Suppressor macrophage (primary cell): ENCODE measurements at places on chromosomes 7 and 10.

GRCh38 chr10:11501600-11501999 is 109.8 kb downstream of the USP6NL start:
- DNase-seq: no peak

DNA sequence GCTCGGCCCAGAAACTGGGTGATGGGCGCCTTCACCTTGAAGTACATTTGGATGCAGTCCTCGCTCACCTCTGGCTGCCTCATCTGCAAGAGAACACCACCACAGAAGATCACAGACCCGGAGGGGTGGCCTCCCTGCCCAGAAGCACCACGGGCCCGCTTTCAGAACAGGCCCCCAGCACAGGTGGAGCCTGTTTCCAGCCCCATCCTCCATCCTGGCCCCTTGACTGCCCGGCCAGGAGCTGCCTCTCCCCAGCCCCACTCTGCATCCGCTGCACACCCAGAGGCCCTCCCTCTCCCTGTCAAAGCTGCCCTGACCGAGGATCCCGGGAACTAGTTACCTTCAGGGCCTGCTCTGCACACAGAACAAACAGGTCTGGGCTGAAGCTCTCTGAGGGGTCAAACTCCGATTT is 724 bp downstream of the CFAP46 start:
- DNase-seq: no peak

DNA sequence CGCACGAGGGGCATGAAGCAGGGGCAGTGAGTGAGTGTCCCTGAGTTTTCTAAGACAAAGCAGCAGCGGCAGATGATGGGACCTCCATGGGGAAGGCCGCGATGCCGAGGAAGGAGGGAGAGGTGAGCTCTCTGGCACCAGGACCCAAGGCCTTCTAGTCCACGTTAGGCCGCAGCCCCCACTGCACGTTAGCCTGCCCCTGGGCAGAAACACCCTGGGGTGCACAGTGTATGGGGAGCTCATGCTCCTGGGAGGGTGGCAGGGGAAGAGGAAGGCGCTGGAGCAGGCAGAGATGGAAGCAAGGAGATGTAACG is 97.3 kb upstream of the IKZF1 start:
- DNase-seq: no peak

DNA sequence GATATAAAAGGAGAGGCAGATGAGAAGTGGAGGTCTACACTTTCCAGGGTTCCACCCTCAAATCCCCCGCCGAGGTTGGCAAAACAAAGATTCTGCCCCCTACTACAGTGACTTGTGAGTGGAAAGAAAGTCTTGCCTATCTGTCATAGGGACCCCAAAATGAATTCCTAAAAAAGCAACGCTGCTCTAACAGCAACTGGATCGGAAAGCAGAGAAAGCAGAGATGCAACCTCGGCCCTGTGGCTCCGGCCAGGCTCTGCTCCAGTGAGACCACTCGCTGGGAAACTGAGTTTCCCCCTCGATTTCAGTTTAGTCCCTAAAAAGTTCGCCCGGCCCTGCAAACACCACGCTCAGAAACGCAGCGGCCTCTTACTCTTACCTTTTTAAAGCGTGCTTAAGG is 297.9 kb upstream of the NFE2L3 start:
- no peak for DNase-seq

- DNase-seq: no peak
Measured at GRCh38 chr7:152669758-152670157, 6.2 kb downstream of the XRCC2 start.

DNA sequence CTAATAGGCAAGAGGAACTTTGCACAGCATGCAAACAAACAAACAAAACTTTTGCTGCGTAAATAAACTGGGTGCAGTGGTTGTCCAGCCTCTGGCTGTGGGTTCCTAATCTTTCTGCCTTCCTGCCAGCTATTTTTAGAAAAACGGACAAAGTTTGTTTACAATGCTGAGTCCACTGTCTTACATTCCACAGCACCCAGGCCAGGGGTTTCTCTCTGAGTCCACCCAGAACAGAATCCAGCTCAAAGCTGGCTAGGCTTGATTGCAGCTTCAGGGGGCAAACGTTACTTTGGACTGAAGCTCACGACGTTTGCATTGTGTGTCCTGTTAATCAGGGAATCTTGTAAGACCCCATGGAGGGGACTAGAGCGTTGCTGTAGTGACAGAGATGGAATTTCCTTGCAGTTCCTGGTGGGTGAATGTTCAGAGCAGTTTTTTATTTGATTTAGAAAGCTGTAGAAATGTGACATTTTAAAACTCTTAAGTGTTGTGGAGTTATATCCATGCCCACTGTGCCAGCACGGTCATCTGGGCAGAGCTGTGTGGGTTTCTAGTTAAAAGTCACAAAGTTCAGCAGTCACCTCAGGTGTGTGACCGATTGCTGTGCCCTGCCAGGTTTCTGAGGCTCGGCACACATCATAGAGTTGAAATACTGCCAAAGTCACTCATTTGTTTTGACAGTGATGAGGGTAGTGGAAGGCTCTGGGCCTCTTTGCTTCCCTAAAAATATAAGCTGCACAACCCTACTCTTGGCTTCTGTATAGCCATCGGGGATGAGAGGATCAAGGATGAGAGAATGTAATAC is 247.0 kb downstream of the STK31 start:
- no peak for DNase-seq

GRCh38 chr10:108362296-108362695 is 1197.8 kb upstream of the SORCS1 start:
- DNase-seq: no peak

DNA sequence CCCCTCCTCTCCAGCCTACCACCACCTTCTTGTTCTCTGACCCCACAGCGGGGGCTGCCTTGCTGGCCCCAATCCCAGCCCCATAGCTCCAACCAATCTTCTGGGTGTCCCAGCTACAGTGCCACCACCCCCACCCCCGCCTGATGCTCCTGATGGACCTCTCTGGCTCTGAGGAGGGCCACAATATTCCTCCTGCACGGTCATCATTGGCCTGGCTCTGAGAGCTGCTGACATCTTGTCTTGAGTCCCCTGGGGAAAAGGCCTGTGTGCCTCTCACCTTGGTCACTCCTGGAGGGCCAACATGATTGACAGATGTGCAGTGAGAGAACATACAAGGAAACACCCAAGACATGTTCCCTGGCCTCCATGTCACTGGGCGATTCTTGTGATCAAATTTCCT is 7.6 kb downstream of the GDF2 start:
- DNase-seq: no peak

- peak; percentile 38 for DNase-seq
Measured at GRCh38 chr7:135965602-135966001, 11.6 kb downstream of the MTPN start.

DNA sequence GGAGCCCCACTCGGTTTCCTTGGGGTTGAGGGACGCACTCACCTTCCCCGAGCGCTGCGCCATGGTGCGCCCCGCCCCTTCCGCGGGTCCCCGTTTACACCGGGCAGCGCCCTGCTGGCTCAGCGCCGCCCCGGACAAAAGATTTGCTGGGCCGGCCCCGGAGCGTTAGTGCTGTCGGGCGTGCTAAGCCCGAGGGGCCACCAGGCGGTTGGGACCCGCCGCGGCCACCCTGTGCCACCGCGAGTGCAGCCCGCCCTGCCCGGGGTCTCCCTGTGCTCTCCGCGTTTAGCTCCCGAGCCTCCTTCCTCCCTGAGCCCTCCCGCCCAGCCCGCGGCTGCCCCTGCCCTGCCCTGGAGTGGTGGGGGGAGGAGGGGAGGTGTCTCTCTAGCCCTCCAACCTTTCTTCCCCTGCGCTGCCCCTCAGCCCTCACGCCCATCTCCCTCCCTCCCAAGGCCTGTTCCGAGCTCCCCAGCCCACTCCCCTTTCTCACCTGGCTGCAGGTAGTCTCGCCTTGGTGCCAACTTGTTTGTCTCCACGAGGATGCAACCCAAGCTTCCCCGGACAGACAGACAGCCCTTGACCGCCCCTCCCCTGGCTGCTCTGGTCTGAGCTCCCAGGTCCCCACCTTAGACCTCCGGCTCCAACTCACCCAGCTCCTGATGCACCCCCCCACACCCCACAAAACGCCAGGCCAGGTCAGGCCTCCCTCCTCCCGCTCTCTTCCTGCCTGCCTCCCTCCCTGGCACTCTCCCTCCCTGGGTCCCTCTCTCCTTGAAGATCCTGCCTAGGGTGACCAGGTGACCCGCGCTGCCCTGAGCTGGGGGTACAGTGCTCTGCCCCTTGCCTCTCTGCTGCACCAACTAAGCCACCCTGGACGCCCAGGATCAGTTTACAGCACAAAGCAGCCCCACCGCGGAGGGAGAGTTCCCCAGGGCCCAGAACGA is at the start of gene CRYGN:
Gene CRYGN (minus strand): TSS at position 287 of the 944 bp plus-strand sequence. CDS start 224 bp downstream, at position 63.
- no peak for DNase-seq

- no peak for DNase-seq
Measured at GRCh38 chr7:22110881-22111280, 165.2 kb upstream of the CDCA7L start.

DNA sequence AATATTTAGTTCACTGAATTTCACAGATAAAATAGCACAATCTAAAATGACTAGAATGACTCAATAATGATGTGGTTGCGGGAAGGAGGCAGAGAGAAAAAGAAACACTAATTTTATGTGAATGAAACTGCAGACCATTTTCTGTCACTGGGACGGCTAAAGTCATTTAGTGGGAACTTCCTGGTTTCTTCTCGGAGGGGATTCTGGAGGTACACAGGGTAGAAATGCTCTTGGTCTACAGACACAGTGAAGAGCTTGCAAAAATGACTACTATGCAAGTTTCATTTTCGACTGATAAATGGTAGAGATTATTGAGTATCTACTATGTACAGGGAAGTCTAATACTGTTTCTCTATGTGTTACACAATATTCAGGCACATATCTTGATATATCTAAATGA is 63.5 kb upstream of the LRRN3 start:
- no peak for DNase-seq

DNA sequence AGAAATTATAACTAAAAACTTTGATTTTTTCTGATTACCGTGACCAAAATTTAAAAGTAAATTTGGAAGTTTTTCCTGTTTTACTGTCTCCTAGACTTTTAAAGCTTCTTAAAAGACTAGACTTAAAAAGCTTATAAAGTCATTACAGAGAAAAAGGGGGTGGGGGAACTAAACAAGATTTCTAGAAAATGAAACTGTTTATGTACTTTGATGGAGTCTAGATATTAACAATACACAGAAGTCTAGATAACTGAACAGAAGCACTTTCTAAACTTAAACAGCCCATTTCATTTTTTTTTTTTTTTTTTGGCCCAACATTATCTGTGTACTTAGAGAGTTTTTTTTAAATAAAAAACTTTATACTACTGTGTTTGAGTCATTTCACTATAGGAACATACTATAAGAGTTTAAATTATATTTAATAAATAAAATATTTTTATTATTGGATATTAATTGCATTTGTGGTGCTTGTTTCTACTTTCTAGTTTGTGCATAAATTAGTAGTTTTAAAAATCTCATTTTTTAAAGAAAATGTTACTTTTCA is 98.5 kb downstream of the PHTF2 start:
- DNase-seq: no peak

GRCh38 chr10:92284112-92284704 is 6.7 kb downstream of the CPEB3 start:
- DNase-seq: no peak

- DNase-seq: peak; percentile 12
Measured at GRCh38 chr10:97129666-97130065, 56.1 kb downstream of the SLIT1 start.

DNA sequence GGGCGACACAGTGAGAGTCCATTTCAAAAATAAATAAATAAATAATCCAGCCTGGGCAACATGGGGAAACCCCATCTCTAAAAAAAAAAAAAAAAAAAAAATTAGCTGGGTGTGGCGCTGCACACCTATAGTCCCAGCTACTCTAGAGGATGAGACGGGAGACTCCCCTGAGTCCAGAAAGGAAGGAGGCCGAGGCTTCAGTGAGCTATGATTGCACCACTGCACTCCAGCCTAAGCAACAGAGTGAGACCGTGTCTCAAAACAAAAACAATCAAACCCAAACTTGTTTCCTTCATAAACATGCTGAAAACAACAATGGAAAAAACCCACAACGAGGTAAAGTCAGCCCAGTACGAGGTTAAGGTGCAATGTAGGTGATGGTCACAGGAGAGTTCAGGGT is 1.2 kb downstream of the COX19 start:
- DNase-seq: peak; percentile 46

GRCh38 chr10:16699435-16700057 is 117.7 kb downstream of the RSU1 start:
- no peak for DNase-seq

- peak; percentile 36 for DNase-seq
Measured at GRCh38 chr10:42932735-42933447, 144.0 kb upstream of the RET start.

DNA sequence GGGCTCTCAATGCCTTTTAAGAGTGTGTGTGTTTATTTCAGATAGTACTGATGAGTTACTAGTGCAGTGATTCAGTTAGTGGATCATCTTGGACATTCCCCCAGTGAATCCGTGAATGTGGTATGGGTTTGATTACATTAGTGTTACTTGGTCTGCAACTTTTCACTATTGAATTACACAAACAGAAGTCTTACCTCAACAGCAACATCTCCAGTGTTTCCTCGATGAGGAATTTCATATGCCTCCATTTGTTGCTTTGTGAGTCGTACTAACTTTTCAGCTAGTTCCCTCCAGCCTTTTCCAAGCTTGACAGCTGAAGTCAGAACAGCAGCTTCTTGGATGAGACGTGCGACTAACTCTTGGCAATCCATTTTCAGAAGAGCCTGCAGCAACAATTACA is 63.2 kb downstream of the MACC1 start:
- DNase-seq: no peak

- DNase-seq: peak; percentile 40
Measured at GRCh38 chr7:33744293-33745075, 160.9 kb upstream of the BMPER start.

DNA sequence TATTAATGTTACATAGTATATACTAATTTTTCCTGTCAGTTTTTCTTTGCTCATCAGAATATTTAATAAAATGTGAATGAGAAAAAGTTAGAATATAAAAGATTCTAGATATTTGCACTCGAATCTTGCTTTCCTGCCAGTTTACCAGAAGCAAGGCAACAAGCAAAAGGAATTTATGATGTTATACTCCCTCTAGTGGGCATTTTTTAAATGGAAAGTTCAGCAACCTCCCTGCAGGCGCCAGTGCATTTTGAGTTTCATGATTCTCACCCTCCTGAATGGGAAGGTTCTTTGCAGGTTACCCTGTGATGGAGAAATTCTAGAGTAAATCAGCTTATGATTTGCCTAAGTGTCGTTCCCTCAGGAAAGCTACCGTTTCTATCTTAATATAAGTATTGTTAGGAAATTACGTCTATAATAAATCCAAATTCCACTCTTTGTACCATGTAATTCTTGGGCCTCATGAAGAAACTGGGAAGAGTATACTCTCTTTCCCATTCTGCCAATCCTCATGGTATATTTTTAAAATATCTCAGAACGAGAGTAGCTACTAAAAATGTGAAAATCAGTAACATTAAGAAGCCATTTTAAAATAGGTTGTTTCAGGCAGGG is 350.0 kb downstream of the CRPPA start:
- DNase-seq: peak; percentile 56
